ENCODE measurements at places on chromosomes 1 and 21.

- DNase-seq: no peak
Measured at GRCh38 chr1:10084045-10084444, 51.3 kb downstream of the UBE4B start.

DNA sequence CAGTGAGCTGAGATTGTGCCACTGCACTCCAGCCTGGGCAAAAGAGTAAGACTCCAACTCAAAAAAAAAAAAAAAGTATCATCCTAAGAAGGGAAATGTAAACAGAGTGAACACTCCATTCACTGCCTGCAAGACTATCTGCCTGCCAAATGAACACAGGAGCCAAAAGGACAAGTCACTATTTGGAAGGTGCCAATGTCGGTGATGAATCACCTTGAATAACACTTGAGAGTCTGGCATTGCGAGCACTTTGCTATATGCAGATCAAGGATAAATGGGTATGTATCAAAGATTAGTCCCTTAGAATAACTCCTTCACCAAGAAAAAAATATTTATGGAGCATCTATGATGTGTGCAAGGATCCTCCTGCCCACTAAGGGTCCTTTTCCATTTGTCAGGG lies 6.6 kb downstream of the UBR4 start:
- no peak for DNase-seq

- peak; percentile 87 for DNase-seq
Measured at GRCh38 chr21:39387461-39388037, 38.7 kb upstream of the HMGN1 start.

DNA sequence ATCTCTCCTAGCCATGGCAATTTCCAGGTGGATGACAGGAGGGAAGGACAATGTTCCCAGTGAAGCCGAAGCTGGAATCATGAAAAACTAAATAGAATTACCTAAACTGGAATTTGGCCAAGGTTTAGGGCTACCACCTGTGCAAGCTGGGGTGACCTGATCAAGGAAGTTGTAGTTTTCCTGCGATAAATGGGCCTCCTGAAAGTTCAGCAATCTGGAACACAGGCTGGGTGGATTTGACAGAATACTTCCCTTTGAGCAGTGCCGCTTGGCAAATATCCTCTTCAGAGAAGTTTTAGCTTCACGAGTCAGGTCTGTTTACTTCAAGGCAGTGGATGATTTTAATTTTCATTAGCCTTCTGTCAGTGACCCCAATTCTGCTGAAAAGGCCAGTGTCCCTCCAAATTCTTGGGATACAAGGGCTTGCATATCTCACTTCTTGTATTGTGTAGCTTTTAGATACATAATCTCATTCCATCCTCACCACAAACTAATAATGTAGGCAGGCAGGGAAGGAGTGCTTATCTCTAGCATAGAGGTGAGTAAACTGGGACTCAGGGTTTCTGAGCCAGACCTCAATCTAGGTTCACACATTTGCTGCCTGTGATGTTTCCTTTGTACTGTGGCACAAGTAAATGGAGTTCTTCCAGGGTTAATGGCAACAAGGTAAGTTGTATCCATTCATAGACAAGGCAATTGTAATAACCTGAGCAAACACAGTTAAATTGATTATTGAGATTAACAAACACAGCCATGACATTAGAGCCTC lies 349.4 kb downstream of the NUF2 start:
- DNase-seq: no peak

- no peak for DNase-seq
Measured at GRCh38 chr1:70745199-70745598, 302.4 kb downstream of the PTGER3 start.

GRCh38 chr1:232425421-232425820 lies 204.5 kb downstream of the SIPA1L2 start:
- DNase-seq: no peak

GRCh38 chr1:206734499-206735142 lies 36.0 kb upstream of the IL19 start:
- no peak for DNase-seq

DNA sequence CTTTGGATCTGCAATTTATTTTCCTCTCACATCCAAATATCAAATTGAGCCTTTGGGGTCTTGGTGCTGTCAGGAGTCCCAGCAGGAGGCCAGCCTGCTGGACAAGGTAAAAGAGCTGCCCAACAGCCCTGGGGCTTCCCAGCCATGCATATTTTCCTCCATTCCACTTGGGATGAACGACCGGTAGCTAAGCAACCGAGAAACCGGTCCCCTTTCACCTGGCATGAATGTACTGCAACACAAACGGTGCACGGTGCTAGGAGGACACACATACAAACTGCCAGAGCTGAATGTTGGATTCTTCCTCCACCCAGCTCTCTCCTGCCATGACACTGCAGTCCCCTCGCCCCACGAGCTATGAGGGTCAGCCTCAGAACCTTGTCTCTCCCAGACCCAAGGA lies 42.7 kb downstream of the BCAR3 start:
- no peak for DNase-seq

- DNase-seq: no peak
Measured at GRCh38 chr1:200355801-200356200, 54.0 kb downstream of the ZNF281 start.

DNA sequence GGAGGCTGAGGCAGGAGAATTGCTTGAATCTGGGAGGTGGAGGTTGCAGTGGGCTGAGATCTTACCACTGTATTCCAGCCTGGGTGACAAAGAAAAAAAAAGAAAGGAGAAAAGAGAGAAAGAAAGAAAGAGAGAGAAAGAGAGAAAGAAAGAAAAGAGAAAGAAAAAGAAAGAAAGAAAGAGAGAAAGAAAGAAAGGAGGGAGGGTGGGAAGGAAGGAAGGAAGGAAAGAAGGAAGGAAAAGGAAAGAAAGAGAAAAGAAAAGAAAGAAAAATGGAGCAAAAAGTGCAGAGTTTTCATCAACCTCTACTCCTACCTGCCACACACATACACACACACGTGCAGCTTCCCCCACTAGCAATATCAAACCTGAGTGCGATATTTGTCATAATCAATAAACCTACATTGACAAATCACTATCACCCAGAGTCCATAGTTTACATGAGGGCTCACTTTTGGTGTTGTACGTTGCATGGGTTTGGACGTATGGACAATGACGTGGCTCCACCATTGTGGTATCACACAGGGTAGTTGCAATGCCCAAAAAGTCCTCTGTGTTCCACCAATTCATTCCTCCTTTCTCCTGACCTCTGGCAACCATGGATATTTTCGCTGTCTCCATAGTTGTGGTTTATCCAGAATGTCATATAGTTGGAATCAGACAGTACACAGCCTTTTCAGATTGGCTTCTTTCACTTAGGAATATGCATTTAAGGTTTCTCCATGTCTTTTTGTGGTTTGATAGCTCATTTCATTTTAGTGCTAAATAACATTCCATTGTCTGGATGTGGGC lies 36.5 kb downstream of the EVA1C start:
- no peak for DNase-seq

DNA sequence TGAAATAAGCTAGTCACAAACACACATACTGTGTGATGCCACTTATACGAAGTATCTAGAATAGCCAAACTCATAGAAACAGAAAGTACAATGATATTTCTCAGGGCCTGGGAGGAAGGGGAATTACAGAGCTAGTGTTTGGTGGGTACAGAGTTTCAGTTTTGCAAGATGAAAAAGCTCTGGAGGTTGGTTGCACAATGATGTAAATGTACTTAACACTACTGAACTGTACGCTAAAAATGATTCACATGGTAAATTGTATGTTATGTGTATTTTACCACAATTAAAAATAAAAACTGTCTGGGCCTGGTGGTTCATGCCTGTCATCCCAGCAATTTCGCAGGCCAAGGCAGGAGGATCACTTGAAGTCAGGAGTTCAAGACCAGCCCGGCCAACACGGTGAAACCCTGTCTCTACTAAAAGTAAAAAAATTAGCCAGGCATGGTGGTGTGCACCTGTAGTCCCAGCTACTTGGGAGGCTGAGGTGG lies 15.3 kb upstream of the FHAD1 start:
- no peak for DNase-seq

DNA sequence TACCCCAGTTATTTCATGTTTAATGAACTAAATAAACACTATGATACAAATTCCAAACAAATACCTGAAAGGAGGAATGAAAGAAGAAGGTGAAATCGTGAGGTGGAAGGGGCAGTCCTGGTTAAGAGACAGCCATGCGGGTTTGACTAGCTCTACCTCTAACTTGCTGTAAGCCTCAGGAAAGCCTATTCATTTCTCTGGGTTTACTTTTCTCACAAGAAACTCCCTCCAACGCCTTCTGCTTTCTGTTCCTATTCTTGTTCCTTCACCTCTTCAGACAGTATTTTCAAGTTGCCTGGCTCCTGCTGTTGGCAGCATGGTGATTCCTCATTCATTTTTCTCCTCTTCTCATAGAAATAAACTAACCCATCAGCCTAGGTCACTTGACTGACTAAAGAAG lies 92.4 kb downstream of the NTPCR start:
- no peak for DNase-seq

- DNase-seq: peak; percentile 11
Measured at GRCh38 chr1:225655509-225656258, 2.8 kb upstream of the ENAH start.

GRCh38 chr21:27643326-27643725 lies 676.4 kb upstream of the ADAMTS5 start:
- no peak for DNase-seq

DNA sequence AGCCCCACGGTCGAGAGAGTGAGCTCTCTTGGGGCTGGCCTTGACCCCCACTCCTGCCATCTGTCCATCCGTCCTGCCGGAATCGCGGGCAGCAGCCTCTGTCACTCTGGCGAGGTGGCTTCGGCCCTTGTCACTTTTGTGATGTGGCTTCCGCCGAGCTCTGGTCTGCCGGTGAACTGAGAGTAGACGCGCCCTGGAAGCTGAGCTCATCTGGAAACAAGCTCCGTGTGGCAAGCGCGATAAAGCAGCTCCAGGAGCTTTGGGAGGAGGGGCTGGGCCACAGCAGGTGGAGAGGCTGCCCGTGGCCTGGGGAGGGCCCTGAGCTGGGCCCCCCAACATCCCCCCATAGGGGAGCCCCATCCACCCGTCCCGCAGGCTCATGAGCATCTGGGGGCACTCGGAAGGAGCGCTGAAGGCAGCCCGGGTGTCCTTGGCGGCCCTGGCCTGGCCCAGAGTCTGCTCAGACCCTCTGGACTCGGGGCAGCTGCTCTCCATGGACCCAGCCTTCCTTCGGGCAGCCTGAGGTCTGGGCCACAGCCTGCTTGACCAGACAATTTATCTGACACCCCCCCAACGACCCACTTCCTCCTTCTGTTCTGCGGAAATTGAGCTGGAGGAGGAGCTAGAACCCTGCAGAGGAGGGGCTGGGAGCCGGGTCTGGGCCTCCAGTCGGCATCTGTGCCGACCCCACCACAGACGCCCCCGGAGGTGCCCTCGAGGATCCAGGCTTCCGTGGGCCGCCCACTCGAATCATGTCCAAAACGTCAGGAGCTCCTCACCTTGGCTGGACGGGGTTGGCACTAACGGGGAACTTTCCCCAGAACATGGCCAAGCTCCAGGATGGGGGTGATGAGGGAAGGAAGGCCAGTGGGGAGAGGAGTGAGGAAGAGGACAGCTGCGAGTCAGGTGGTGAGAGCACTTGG lies 59.1 kb downstream of the SLC19A1 start:
- DNase-seq: no peak

GRCh38 chr1:208251911-208252835 lies 8.0 kb upstream of the PLXNA2 start:
- no peak for DNase-seq

DNA sequence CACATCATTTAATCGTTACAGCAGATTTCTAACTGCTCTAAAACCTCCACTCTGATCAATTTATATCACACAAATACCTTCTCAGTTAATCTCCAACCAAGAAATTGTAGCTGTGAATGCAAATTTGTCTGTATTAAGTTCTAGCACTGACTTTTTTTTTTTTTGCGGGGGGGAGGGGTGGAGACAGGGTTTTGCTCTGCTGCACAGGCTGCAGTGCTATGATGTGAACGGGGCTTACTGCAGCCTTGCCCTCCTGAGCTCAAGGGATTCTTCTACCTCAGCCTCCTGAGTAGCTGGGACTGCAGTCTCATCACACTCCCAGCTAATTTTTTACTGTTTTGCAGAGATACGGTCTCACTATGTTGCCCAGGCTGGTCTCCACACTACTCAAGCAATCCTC lies 163.6 kb downstream of the RERE start:
- no peak for DNase-seq

DNA sequence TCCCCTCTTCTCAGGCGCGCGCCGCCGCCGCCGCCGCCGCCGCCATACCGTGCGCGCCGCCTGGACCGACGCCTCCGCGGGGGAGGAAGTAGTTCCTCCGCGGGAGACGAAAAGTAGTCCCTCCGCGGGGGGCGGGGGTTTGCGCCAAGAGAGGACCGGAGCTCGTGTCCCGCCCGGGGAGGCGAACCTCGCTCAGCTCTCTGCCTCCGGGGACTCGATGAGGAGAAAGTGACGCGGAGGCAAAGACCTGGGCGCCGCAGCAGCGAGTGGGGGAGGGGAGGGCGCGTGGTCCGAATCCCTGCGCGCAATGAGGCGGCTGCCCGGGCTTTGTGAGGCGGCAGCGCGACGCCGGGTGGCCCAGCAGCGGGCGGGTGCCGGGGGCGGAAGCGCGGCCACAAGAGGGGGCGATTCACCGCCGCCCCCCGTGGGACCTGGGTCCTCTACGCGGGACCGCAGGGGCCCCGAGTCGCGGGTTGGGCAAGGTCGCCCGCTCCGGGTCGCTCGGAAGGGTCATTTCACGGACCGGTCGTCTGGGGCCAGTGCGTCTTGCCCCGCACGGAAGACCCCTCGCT lies at the start of gene BRWD1:
Gene BRWD1, minus strand, starts transcription at position 62 of the 572 bp plus-strand sequence. CDS start 141 bp downstream, outside the sequence.
- DNase-seq: peak; percentile 85

GRCh38 chr1:153506831-153507413 lies 28.9 kb downstream of the S100A6 start:
- DNase-seq: no peak

- no peak for DNase-seq
Measured at GRCh38 chr21:37986751-37987399, 70.6 kb upstream of the KCNJ6 start.
